ENCODE measurements at places on chromosomes 1 and 21.

- no peak for DNase-seq
These were observed 55.7 kb upstream of the RNPC3 start for GRCh38 chr1:103469801-103470200.

DNA sequence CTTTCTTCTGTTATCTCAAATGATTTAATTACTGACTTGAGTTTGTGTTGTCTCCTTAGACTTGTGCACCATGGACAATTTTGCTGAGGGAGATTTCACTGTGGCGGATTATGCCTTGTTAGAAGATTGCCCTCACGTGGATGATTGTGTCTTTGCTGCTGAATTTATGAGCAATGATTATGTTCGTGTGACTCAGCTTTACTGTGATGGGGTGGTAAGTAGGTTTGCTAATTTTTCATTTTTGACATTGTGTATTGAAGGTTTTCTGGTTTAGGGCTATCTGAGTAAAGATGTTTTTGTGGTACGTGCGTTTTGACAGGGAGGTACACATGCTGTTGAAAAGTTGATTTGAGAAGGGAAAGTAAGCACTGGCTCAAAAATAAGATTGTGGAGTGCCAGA is 14.1 kb downstream of the TTC3 start:
- DNase-seq, result no peak

DNA sequence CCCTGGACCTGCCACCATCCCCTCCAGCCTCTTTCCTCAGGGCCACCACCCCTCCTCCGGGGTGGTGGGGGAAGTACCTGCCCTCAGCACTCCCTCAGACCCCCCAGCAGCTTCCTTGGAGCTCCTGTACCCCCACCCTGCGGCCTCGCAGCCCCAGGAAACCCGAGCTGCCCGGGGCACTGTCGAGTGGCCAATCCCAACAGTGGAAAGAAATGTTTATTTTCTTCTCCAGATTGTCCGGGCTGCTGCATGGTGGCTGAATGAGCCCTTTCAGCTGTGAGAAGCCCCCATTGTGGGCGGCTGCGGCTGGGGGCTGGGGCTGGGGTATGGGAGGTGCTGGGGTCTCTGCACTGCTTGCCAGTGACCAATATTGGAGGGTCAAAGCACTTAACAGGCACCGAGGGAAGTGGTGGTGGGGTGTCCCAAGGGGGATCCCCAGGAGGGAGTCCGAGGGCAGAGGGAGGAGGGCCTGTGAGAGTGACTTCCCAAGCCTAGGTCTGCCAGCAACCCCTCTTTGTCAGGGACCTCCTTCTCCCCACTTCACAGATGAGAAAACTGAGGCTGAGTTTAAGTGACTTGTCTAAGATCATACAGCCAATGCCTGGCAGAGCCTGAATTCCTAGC is 25.2 kb downstream of the RUNX3 start:
- no peak for DNase-seq

- DNase-seq, result peak; percentile 43
These were observed 62.8 kb upstream of the LAX1 start for GRCh38 chr1:203702130-203702577.

- DNase-seq, result no peak
These were observed 1510.3 kb downstream of the AMY1C start for GRCh38 chr1:105260001-105260400.

DNA sequence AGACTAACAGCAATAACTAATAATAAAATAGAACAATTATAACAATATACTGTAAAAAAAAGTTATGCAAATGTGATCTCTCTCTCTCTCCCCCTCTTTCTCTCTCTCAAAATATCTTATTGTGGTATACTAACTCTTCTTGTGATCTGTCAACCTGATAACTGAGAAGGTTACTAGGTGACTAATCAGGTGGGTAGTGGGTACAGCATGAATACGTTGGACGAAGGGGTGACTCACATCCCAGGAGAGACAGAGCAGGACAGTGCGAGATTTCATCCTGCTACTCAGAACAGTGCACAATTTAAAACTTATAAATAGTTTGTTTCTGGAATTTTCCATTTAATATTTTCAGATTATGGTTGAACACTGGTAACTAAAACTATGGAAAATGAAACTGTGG is 257.5 kb downstream of the LRRC40 start:
- no peak for DNase-seq

GRCh38 chr1:111976842-111977241 is 12.6 kb downstream of the KCND3 start:
- DNase-seq, result no peak

DNA sequence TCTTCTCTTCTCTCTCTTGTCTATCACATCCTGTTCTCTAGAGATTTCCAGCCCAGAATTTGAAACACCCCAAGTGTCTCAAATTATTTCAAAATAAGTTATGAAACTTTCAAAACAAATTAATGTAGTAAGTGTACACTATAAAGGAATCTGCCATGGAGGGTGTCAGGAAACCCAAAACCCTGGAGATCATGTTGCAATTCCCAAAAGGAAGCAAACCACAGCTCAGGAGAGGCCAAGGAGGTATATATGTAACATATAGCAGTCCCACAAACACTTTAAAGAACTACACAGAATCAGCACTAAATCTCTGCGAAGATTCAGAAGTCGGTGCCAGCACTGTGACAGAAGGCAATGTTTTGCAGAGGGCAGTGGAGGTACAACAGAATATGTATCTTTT is 26.6 kb downstream of the PTPN14 start:
- DNase-seq, result no peak

- DNase-seq, result no peak
These were observed 67.5 kb upstream of the MUTYH start for GRCh38 chr1:45407629-45408287.

DNA sequence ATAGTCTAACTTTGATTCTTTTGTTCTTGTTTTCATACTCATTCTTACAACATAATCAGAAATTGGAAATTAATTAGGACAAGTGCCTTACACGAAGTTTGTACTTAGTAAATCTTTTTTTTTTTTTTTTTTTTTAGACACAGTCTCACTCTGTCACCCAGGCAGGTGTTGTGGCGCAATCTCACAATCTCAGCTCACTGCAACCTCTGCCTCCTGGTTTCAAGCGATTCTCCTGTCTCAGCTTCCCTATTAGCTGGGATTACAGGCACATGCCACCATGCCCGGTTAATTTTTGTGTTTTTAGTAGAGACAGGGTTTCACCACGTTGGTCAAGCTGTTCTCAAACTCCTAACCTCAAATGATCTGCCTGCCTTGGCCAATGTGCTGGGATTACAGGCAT is 12.4 kb downstream of the CHAF1B start:
- DNase-seq, result no peak

- no peak for DNase-seq
These were observed 3.1 kb downstream of the CTXND2 start for GRCh38 chr1:150890033-150890416.

- DNase-seq, result no peak
These were observed 142.3 kb upstream of the EDN2 start for GRCh38 chr1:41626616-41627375.

DNA sequence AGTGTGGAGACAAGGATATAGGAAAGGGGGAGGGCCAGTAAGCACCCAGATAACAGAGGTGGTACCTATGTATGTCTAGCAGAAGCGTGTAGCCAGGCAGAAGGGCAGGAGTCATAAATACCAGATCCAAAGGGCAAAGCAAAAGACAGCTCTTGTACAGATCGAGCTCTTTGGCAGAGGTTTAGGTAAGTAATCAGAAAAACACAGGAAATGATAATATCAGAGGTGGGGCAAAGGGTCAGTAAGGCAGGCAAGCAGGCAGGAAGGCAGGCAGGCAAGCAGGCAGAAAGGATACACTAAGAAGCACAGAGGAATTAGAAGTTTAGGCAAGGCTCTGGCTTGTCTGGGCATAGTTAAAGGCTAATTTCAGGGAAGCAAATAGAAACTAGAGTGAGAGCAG is 22.7 kb upstream of the SLFNL1 start:
- no peak for DNase-seq

GRCh38 chr1:193458628-193459027 is 272.2 kb upstream of the B3GALT2 start:
- no peak for DNase-seq

GRCh38 chr1:205590777-205591513 is 40.9 kb downstream of the ELK4 start:
- no peak for DNase-seq

DNA sequence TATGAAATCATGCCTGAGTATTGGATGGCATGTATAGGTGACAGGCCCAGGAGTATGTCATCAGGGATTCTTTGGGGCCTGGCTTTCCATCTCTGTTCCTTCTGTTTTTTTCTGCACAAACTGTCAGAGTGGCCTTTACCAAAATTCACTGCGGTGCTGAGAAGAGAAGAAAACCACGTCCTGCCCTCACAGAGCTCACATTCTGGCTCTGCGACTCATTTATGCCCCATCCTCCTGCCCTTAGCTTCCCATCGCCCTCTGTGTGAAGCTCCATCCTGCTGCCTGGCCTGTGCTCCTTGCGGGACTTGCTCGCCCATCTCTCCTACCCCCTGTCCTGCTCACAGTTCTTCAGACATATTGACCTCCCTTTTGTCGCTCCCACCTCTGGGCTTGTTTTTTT is 73.4 kb downstream of the HUNK start:
- DNase-seq, result no peak

GRCh38 chr1:24764848-24765247 is 19.6 kb downstream of the CLIC4 start:
- no peak for DNase-seq

GRCh38 chr1:23548704-23549143 is 10.6 kb downstream of the ID3 start:
- DNase-seq, result no peak

DNA sequence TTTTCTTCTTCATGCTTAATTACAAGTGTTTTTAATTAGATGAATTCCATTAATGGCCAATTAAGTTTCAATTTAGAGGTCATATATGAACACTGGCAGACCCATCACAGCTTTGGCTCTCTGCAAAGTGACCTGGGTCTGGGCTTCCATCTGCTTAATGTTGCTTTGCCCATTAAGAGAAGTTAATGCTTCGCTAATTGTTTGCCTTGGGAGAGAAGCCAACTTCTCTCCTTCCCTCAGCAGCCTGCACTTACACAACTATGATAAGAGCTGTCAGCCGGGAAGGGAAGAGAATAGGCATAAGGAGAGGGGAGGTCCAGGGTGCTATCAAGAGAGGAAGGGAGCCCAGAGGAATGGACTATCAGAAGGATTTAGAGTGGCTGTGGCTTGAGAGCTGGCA is 29.0 kb upstream of the CCDC190 start:
- DNase-seq, result no peak

DNA sequence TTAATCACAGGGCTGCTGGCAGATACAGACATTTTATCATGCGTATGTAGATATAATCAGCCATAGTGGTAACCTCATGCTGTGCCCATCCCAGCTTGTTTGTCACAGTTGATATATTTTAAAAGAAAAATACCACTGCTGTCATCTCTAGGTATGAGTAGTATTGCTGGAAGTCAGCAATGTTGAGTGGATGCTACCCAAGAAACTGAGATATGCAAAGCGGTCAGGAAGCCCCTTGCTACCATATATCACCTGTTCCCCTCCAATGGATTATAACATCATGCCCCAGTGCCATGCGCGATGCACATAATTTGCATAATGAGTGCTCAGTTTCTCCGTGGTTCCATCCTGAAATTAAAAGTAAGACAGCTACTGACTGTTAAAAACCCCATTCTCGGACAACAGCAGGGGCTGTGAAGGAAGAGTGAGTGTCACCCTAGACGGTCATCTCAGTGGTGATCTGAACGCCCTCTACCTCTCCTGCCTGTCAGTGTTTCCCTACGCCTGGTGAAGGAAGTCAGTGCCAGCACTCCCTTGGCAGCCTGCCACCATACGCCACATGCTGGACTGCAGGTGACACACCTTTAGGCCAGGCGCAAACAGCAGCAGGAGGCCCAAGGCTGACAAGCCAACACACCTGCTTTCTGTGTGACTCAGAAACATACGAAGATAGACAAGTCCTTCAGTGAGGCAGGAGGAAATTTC is 2.7 kb downstream of the IL10RB start:
- DNase-seq, result no peak

- no peak for DNase-seq
These were observed 88.9 kb downstream of the UBR4 start for GRCh38 chr1:19121192-19121591.

GRCh38 chr1:151710187-151710840 is 6.3 kb downstream of the CELF3 start:
- DNase-seq, result no peak

GRCh38 chr1:104671684-104672353 is 922.1 kb downstream of the AMY1C start:
- DNase-seq, result no peak

GRCh38 chr1:154859151-154859785 is 10.8 kb downstream of the KCNN3 start:
- DNase-seq, result no peak

DNA sequence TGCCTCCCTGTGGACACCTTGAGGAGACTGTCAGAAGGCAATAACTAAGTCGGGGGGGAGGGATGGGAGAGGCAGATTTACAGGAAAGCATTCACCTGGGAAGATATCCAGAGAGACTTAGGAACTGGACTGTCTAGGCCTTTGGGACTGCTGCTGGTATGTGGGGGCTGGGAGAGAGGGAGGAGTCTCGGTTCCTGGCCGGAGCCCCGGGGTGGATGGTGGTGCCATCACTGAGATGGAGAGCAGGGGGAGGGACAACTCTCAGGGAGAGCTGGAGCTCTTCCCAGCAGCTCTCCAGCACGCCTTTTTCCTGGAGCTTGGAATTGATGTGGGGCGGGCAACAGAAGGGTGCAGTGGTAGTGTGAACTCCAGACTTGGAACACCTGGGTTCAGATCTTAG is 22.1 kb downstream of the PTPRF start:
- no peak for DNase-seq

GRCh38 chr1:29852248-29852647 is 615.9 kb downstream of the PTPRU start:
- no peak for DNase-seq

GRCh38 chr1:90394247-90394646 is 322.9 kb downstream of the BARHL2 start:
- DNase-seq, result no peak

Data from stimulated activated CD8-positive, alpha-beta memory T cell treated with anti-CD3 and anti-CD28 coated beads, Interleukin-7, amount 100 ng/mL, for 24 hours (primary cell).